ENCODE measurements at places on chromosomes 7 and 10.
A peak's percentile ranks its signal among the peaks of the same experiment; 100 is the strongest.

DNA sequence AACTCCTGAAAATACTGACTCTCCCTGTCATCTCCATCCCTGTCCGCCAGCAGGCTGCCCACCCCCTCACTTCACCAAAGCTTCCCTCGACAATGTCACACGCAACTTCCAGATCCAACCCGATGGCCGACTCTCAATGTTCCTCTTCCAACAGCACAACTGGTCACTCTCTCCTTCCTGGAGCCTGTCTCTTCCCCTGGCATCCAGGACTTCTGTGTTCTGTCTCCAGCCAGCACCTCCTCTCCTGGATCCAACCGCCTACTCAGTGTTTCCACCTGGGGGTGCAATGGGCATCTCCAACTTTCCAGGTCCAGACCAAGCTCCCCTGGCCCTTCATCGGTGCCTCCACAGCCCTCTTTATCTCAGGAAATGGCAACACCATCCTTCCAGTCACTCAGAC lies 8.6 kb downstream of the CPA5 start:
- DNase-seq = no peak

DNA sequence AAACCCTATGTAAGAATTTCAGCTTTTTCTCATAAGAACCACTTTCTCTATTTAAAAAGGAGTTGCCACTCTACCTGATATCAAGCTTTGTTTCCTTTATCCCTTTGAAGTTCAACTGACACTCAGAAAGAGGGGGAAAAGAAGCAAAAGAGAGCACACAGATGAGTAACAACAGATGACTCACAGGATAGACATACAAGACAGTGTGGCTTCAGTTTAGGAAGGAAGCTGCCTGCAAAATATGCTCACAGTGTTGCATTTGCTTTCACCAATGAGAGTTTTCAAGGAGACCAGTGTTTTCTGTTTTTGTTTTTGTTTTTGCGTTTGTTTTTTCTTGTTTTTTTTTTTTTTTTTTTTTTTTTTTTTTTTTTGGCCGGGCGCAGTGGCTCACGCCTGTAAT lies 1181.6 kb downstream of the DNAJB9 start:
- DNase-seq = no peak

DNA sequence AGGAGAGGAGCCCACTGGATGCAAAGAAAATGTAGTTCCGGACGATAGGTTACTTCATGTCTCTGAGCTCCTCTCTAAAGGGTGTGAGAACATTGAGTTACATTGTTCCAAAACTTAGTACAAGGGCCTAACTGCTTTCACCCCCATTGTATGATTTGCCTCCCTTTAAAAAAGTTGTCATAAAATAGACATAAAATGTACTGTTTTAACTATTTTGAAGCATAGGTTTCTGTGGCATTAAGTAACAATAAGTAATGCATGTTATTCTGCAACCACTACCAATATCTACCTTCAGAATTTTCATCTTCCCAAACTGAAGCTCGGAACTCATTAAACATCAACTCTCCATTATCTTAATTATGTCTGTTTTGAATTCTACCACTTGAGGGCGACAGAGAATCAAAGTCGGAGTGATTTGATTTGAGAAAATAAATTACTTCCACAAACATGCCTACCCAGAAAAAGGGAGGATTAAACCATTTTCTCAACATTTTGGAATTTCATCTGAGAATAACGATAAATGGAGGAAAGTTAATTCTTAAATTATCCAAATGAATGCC lies 2.7 kb downstream of the IGFBP1 start:
- peak; percentile 7 for DNase-seq

GRCh38 chr10:2076528-2076927 lies 339.2 kb upstream of the ADARB2 start:
- DNase-seq = no peak
